Suprapubic skin (tissue), 4 donors: ENCODE measurements at places on chromosomes 6 and 20.

DNA sequence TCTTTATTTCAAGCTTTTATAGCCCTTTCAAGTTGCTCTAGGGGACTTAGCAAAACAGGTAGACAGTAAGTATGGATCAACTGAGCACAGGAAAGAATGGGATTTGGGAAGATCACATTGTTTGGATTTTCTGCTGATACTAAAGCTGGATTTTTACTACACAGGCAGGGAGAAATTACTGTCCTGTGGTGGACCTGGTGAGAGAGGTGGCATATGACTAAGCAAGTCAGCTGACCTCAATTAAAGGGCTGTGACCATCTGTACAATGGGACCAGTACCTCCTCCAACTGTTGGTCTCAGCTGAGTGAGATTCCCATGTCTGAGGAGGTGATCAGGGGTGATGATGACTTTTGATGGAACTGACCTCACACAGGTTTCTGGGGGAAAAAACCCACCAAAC lies 28.0 kb downstream of the RREB1 start:
- DNase-seq, result no peak

GRCh38 chr6:147643341-147644200 lies 135.1 kb downstream of the SAMD5 start:
- no peak for DNase-seq

GRCh38 chr6:21800948-21801438 lies 207.4 kb downstream of the SOX4 start:
- DNase-seq, result no peak

DNA sequence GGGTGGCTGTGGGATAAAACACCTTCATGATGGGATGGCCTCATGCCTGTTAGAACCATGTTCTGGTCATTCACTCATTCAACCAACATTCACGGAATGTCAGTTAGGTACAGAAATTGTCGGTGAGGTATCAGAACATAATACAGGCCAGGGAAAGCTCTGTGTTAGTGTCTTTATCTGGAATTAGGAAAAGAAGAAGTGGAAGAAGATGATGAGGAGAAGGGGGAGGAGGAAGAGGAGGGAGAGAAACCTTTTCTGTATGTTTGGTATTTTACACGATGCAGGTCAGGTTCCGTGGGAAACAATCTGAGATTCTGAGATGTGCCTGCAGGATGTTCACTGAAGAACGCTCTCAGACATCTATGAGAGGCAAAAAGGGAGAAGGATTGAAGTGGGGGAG lies 5.6 kb downstream of the ADTRP start:
- DNase-seq, result no peak

- DNase-seq, result no peak
These were observed 29.6 kb upstream of the SAYSD1 start for GRCh38 chr6:39144481-39145173.

- no peak for DNase-seq
These were observed 86.2 kb downstream of the SMAP1 start for GRCh38 chr6:70753870-70754380.

DNA sequence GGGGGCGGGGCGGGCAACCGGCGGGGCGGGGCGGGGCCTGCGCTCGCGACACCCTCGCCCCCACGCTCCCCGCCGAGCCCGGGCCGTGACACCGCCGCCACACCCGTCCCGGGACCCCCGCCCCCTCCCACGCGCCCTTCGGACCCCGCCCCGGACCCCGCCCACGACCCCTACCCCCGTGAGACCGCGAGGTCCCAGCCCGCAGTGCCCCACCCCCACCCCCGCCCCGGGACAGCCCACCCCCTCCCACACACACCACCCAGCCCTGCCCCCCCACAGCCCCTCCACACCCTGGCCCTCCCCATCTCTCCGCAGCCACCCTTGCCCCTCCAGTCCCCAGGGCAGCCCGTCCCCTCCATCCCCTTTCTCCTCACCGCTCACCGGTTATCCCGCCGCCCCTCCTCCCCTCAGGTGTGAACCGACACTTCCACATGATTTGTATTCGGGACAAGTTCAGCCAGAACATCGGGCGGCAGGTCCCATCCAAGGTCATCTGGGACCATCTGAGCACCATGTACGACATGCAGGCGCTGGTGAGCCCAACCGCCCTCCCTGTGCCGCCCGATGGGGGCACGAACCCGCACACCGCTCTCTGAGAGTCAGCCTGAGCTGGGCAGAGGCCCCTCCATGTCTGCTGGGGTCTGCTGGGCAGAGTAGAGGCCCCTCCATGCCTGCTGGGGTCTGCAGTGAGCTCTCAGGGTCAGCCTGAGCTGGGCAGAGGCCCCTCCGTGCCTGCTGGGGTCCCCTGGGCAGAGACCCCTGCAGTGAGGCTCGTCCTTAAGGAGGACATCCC lies 622 bp downstream of the MRGBP start:
- no peak for DNase-seq

- DNase-seq, result no peak
These were observed 829.4 kb downstream of the EPHA7 start for GRCh38 chr6:92589996-92590395.

- no peak for DNase-seq
These were observed 7.4 kb downstream of the SLC52A3 start for GRCh38 chr20:760751-761417.

DNA sequence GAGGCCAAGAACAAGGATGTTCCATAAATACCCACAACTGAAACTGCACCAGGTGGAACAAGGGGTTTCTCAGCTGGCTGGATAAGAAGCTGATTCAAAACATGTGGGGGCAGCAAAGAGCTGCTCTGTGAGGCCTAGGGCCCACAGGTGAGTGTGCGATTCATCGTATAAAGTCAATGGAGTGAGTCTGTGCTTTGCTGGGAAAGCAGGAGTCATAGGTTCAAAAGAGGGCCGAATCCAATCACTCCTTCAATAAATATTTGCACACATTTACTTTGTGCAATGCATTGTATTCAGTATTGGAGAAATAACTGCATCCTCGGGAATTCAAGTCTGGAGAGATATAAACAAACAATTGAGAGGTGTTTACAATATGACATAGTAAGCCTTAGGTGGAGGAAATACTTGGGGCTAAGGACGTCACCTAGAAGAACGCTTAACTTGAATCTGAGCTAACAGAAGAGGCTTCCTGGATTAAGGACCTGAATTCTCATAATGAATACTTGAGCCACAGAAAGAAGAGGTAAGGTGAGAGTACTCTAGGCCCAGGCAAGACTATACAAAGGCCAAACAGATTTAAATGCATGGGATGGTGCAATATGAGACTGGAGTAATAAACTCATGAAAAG lies 83.7 kb upstream of the TMEM30A start:
- DNase-seq, result no peak

- no peak for DNase-seq
These were observed 25.9 kb downstream of the SHLD1 start for GRCh38 chr20:5776077-5776476.

DNA sequence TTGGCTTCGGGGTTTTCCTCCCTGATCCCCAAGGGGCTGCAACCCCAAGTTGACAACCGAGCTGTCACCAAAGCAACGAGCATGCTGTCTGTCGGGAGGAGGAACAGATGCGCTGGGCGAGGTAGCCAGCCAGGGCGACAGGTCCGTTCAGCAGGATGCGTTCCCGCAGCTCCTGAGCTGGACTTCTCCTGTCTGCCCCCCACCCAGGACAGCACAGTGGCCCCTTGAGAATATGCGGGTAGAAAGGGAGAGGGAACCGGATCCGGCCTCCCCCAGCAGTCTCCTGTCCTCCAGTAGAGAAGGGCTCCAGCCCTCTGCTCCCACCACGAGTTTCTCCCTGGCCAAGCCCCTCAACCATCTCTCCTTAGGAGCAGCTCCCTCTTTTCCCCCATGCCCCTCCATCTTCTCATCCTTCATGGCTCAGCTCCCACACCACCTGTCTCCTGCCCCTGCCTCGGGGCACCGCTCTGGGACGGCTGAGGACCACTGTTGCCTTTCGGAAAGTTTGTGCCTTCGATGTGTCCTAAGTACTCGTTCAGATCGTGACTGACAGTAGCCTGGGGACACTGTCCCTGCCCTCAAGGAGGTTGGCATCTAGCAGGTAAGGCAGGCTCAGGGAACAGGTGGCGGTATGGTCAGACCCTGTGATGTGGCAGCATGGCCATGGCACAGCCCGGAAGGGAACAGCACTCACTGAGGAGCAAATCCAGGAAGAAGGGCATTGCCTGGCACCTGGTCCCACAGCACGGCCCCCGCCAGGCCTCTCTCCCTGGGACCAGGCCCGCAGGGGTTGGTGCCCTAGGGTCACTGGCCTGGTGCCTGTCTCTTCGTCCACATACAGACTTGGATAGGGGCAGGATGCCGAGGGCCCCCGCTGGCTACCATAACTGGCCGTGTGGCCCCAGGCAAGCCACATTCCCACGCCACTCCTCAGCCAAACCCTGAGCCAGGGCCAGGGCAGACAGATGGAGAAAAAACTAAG lies 96.3 kb downstream of the ASXL1 start:
- no peak for DNase-seq

GRCh38 chr6:148757944-148758480 lies 11.2 kb downstream of the UST start:
- no peak for DNase-seq

DNA sequence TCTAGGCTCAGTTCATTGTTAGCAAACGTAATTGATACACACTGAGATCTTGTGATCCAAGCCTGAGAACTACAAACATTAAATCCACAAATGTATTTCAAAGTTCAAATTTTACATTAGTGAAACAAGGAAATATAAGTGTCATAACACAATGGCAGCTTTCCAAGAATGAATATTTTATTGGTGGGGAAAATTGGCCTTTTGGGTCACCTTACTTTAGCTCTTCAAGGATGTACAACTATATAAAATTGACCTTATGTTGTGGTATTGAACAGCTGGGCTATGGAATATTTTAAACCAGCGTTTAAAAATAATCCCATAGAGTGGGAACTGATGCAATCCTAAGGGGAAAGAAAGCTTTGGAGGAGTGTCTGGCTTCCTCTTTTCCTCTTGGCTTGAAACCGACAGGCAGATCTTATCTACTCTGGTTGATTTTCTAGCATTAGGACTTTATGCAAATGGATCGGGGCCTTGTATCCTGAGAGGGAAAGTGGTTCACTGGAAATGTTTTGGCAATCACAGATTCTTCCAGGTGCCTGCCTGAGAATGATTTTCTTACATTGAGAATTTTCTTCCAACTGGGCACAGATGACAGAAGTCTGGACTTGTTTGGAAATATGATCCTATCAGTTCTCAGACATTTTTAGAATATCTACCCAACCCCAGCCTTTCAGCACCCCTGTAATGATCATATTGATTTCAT lies 184.8 kb upstream of the ECI2 start:
- no peak for DNase-seq

DNA sequence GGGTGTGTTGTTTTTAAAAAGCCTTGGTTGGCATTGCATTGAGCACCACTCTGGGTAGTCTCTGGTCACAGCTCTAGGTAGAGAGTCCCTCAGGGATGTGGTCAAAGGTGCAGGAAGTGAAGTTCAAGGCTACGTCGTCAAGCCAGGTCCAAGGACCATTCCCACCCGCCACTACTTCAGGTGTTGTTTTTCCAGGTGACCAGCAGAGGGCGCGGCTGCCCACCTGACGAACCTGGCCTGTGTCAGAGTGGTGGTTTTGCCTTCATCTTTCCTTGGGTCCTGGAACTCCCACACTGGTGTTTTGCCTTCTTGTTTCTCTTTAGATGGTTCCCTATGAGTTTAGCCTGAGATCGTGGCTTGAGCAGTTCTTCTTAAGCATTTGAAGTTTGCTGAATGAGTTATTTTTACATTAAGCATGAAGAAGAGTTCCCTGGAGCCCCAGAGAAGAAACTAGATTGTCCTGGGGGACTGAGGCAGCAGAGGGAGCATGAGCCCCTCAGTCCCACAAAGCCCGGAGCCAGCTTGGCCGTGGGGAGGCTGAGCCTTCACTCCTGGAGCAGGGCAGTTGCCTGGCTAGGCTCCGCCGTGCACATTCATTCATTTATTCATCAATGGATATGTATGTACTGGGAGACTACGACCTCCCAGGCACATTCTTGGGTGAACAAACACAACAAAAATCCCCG lies 5.6 kb upstream of the PHACTR3 start:
- no peak for DNase-seq

DNA sequence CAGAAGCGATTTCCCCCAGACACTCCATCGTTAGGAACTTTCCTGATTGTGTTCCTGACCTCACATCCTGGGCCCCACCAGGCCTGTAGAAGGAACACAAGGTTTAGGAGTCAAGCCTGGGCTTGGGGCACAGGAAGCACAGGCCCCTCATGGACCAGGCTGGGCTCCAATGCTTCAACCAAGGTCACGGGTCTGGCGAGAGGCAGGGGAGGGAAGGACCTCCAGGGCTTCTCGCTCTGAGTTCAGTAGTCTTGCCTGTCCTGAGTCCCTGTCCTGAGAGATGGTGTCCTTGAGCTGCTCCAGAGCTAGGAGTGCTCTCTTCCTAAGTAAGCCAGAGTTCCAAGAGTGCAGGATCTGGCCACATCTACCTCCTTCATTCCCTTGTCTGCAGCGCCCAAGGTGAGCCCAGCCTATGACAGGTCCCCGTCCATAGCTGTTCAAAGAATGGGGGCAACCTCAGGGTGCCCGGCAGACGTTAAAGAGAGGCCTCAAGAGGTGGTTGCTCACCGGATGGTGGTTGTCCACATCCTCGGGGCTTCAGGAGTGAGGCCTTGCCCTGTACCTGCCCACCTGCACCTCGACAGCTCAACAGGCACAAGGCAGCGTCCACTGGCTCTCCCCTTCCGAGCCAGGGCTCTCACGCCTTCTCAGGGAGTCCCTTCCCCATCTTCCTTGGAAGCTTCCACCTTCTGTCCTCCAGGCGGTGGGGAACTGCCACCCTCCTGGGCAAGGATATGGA lies 1.6 kb upstream of the TUBB1 start:
- no peak for DNase-seq

GRCh38 chr6:163395122-163395830 lies 19.2 kb upstream of the QKI start:
- DNase-seq, result no peak

- no peak for DNase-seq
These were observed 751.4 kb upstream of the DEFB115 start for GRCh38 chr20:30506100-30506499.
